ENCODE measurements at places on chromosomes 5 and 9.

DNA sequence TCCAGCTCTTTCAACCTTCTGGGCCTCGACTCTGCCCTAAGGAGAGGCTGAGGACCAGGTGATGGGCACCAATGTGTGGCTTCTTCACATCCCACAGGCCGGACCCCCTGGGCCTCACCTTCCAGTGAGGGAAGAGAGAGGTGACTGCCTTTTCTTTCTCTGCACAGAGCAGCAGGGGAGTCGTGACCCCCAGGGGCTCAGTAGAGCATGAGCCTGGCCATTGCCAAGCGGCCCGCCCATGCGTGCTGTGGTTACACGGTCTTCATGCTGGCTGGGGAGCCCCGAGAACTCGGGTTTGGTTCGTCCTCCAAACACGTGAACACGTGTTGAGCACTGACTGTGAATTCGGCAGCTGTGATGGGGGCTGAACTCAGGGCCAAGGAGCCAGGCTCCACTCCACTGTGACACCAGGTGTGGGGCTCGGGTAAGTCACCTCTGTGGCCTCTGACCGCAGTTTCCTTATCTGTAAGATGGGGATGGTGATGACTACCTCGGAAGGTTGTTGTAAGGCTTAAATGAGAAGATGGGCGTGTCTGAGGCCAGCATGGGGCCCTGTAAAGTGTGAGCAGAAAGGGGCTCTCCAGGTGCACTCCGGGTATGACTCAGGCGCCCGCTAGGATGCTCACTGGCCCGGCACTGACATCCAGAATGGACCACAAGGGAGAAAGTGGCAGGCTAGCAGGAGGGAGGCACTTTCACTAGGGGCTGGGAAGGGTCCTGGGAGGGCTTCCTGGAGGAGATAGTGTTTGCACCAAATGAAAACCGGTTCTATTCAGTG lies 13.4 kb upstream of the GRHPR start:
- no peak for DNase-seq

GRCh38 chr5:11655681-11656080 lies 248.6 kb downstream of the CTNND2 start:
- DNase-seq = no peak

DNA sequence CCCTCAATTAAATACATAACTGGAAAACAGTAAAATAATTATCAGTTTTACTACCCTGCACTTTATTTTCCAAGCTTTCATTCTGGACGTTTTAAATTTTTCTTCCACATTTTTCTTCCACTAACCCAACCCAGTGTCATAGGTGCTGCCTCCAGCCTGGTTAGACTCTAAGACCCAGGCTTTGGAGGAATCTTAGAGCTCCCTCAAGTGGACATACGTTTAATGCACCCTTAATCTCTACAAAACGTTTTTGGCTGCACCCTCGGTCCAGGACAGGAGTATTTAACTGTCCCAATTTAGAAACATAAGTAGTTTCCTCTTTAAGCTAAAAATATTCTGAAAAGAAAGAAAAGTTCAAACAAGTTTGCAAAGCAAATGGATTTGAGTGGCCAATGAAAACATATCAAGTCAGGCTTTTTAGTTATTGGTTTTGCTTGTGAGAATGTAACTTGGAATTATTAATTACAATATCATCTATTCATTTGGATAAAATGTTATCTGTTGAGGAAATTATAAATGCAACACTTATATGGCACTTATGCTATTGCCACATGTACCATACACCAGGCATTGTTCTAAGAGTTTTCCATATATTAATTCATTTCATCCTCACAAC lies 38.9 kb downstream of the CDH6 start:
- DNase-seq = peak; percentile 5

DNA sequence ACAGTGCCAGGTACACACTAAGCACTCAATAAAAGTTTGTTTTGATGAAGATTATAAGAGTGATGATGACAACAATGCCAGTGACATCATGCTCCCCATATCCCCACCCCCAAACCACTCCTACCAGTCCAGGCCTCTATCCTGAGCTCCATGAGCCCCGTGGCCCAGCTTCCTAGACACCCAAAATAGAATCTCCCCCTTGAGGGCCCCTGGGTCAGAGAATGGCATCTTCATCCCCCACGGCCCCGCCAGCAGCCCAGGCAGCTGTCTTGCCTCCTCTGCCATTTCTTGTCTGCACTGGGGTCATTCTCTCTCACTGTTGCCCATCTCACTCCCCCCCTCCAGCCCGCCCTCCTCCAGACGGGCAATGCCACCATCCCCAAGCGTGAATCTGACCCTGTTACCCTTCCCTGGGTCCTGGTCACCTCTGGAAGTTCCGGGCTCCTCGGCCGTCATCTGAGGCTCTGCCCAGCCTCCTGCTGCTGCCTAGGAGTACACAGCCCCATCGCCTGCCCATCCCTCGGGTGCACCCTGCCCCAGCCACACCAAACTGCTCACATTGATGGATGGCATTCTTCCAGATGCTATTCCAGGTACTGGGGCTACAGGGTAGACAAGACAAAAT lies 76.8 kb upstream of the LMX1B start:
- DNase-seq = no peak

DNA sequence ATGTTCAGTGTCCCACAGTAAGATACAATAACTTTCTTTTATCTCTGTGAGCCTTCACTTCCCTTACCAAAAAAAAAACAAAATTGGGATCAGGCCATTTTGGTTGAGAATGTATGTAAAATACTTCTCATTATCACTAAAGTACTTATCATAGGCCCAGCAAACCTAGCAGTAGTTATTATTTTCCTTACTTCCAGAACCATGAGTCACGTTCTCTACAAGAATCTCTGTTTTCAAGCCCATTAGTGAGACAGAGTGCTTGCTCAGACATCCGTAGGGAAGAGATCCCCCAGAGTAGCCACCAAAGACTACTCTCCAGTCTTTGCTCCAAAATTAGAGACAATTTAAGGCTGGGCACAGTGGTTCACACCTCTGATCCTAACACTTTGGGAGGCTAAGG lies 103.9 kb upstream of the NR5A1 start:
- no peak for DNase-seq

DNA sequence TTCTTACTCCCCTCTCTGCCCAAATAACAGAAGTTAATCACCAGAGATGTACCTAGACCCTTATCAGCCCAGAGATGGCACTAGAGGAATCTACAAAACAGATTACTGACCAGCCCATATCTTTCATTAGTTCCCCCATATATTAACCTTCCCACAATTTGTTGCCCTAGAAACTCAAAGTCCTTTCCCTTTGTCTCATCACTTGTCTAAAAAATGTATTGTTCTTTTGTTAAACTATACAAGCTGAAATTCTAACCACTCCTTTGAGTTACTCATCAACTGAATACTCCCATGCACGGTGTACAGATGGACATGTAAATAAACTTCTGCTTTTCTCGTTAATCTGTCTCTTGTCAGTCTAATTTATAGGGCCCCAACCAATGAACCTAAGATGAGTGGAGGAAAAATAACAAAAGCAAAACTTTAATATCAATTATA lies 130.9 kb downstream of the CCDC192 start:
- DNase-seq = no peak

GRCh38 chr5:53291528-53291927 lies 182.0 kb upstream of the MOCS2 start:
- DNase-seq = no peak

GRCh38 chr9:5113994-5114748 lies 71.3 kb downstream of the INSL6 start:
- no peak for DNase-seq

DNA sequence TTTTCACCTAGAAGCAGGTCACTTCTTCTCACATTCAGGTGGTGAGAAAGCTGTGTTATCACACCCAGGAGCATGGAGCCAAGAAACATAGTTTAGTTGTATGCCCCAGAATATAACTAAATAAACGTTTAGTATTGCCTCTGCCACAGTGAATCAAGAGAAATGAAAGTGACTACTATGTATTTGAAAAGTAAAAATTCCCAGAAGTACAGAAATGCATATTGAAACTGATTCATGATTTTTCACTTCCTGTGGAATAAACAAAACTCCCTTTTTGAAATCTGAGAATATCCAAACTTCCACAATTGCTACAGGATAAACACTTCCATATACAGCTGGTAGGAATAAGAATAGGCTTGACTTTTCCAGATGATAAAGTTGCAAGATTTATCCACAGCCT lies 15.3 kb upstream of the NINJ1 start:
- DNase-seq = no peak

- DNase-seq = no peak
These were observed 68.5 kb downstream of the LMX1B start for GRCh38 chr9:126682113-126682810.

- DNase-seq = no peak
These were observed 41.6 kb upstream of the ZNF300 start for GRCh38 chr5:150946351-150946905.

- DNase-seq = no peak
These were observed 266.8 kb downstream of the NDUFS4 start for GRCh38 chr5:53827211-53827651.

DNA sequence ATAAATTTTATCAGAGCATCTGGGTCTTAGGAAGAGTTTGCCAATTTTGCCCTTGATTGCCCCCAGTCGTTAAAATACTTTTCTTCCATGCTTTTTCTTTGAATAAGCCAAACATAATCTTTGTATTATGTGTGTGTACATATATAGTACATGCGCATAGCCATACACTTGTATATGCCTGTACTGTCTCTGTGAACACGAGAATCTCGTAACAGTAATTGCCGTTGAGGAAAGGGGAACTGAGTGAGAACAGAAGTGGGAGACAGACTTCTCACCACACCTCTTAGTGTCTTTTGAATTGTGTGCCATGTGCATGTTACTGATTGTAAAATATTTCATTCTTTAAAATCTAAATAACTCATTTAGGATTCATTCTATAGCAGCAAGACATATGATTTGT lies 79.6 kb upstream of the GRHPR start:
- DNase-seq = no peak

GRCh38 chr9:107397076-107398044 lies 92.2 kb downstream of the KLF4 start:
- DNase-seq = no peak

DNA sequence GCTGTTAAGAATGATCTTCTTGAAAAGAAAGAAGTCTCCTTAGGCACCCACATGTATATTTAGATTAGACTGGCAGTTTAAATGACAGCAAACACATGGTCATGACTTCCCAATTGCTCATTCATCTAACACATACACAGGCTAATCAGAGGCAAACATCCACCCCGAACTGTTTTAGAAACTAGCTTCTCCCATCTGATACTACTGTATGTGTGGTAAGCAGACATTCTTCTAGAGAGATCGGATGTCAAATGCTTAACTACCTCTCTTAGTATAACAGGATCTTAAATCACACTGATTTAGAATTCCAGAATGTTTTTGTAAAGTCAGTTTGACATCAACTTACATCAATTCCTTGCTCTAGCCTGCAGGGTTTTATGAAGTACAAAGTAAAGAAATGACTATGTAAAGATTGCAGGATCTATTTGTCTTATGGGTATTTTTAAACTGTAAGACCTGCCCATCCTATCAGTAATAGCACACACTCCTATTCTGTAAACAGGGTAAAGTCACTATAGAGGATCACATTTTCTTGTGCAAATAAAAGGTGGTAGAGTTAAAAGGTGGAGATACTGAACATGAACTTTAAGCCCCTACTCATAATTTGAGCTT lies 239.7 kb downstream of the MLLT3 start:
- no peak for DNase-seq

- DNase-seq = no peak
These were observed 101.3 kb downstream of the GADD45G start for GRCh38 chr9:89706086-89706485.

DNA sequence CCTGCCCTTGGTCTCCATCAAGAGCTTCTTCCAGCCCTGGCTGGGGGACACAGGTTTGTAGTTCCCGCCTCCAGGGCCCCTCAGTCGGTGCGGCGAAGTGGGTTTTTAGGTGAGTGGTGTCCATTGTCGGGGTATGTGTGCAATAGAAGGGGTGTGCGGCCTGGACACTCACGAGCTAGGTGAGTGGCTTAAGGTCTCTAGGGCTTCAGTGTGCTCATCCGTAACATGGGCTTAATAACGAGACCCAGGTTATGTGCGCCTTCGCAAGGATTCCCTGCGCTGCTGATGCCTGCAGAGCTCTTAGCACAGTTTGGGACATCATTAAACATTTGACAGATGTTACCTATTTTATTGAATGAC lies 656 bp downstream of the CEP78 start:
- DNase-seq = peak; percentile 25

DNA sequence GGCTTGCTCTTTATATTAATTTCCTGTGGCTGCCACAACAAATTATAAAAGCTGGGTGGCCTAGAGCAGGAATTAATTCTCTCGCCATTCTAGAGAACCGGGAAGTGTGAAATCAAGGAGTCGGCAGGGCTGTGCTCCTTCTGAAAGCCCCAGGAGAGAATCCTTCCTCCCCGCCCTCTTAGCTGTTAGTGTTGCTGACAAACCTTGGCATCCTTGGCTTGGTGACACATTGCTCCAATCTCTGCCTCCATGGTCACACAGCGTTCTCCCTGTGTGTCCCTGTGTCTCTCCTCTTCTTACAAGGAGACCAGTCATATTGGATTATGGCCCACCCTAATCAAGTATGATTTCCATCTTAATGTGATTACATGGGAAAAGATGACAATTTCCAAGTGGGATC lies 55.9 kb upstream of the NEURL1B start:
- DNase-seq = no peak

GRCh38 chr5:139639619-139640380 lies 8.3 kb upstream of the CXXC5 start:
- DNase-seq = no peak

DNA sequence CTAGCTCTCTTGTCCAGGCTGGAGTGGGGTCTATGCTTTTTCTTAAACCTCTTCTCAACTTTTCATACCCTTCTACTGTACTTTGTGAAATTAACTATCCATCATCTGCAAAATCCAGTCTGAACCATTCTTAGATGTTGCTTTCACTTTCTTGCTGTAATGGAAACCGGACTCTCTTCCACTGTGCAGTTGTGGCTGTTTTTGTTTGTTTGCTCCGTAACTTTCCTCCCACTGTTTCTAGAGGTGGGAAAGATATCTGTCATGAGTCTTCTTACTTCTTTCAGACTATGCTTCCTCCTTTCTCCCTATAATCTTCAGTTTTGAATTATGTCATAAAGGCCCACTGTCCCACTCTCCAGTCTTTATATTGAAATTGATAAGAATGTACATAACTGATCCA lies 6.5 kb downstream of the TNPO1 start:
- DNase-seq = no peak

DNA sequence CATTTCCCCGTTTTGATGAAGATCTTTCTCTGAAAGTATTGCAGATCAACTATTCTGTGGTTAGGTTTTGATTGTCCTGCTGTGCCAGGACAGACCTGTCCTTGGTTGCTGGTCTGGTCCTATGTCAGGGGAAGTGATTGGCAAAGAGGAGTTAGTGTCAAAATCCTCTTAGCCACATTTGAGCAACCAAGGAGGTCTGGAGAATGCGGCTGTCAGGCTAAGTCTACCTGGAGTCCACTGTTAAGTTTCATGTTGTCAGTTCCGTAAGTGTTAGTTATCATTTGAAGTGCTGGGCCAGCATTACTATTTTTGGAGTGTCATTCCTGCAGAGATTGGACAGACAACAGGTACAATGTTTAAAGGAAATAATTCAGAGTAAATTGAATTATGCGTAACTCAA lies 62.3 kb downstream of the UBE2QL1 start:
- DNase-seq = no peak

DNA sequence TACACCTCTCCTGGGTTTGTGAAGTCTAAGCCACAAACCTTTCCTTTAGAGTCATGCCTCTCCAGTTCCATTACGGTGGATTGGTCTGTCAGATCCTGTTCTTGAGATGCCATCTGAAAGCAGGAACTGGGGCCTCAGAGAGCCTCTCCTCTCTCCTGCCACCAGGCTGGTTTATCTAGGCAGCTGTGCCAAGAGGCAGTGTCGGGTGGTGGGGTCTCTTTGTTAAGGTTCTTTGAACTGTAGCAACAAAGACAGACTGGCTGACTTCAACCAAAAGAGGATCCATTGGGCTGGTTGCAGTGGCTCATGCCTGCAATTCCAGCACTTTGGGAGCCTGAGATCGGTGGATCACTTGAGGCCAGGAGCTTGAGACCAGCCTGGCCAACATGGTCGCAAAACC lies 66.0 kb upstream of the ANGPTL2 start:
- no peak for DNase-seq

Data from NCI-H2171 (cell line).